ENCODE measurements at places on chromosomes 5 and 9.

DNA sequence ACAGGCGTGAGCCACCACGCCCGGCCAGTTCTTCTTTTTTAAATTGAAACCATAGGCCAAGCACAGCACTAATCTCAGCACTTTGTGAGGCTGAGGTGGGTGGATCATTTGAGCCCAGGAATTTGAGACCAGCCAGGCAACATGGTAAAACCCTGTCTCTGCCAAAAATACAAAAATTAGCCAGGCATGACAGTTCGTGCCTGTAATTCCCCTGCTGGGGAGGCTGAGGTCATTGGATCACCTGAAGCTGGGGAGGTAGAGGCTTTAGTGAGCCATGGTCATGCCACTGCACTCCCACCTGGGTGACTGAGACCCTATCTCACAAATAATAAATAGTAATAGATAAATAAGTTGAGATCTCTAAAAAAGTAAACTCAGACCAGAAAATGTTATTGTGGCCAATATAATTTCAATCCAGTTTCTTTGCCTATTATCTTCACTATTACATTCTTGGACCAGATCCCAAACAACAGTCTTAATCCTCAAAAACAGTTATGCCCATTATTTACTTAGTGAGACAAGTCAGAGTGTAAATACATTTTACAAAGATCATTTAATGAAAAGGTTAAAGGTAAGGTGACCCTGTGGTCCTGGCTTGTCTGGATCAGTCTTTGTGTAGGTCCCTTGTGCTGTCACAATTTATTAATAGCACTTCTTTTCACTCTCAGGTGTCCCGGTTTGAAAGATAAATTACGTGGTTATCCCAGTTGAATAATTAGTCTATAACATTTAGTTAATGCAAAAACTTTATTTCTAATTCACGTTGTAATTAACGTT is 53.6 kb downstream of the RAB24 start:
- DNase-seq, result no peak

DNA sequence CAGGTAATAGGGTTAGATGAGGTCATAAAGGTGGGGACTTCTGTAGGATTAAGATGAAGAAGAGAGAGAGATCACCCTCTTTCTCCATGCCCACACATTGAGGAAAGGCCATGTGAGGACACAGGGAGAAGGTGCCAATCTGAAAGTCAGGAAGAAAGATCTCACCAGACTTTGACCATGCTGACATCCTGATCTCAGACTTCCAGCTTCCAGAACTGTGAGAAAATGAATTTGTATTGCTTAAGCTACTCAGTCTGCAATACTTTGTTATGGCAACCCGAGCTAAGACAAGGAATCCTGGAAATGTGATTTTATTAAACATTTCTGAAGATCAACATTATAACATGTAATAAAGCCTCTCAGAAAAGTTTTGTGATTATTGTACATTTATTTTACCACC is 3.5 kb upstream of the CSNK1G3 start:
- no peak for DNase-seq

- DNase-seq, result no peak
These were observed 45.7 kb upstream of the SLCO4C1 start for GRCh38 chr5:102341681-102342288.

DNA sequence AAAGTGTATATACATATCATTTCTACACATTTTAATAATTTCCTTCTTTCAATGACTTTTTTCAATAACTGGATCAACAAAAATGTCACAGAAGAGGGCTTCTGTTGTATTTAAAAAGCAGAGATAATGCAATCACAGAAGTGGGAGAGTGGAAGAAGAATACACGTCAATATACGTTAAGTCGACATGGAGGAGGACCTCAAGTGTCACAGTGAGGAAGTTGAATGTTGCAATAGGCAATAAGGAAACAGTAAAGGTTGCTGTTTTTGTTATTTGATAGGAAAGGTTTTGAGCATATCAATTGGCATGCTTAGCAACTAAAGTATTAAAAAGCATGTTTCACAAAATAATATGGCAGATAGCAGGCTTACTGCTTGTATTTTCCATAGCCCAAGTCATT is 184.0 kb upstream of the NR4A3 start:
- no peak for DNase-seq

- no peak for DNase-seq
These were observed 19.4 kb downstream of the FPGS start for GRCh38 chr9:127822108-127822507.

DNA sequence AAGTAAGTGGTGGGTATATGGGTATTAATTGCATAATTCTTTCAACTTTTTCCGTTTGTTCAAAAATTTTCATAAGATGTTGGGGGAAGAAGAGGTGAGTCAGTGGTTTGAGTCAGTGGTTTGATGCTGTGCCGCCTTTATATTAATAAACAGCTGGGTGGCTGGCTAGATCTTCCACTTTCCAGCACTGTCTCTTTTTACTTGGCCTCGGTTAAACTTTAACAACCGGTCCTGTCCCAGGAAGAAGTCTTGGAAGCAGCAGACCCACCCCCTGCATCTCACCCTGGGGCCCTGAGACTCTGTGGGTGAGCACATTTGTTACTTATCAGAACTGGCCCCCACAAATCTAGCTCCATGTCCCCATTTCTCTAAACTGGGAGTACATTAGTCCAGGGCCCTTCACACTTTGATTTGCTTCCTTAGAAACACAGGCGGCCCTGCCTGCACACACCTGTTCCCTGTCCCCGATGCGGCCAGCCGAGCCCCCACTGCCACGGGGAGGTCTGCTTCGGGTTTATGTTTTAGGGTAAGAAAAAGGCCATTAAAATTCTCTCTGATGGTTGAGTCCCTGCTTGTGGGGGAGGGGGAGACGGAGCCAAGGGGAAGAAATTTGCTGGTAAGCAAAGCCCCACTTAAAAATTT is 90.7 kb downstream of the PTCH1 start:
- DNase-seq, result peak; percentile 58

GRCh38 chr9:91101611-91102168 is 260.0 kb downstream of the AUH start:
- DNase-seq, result no peak

DNA sequence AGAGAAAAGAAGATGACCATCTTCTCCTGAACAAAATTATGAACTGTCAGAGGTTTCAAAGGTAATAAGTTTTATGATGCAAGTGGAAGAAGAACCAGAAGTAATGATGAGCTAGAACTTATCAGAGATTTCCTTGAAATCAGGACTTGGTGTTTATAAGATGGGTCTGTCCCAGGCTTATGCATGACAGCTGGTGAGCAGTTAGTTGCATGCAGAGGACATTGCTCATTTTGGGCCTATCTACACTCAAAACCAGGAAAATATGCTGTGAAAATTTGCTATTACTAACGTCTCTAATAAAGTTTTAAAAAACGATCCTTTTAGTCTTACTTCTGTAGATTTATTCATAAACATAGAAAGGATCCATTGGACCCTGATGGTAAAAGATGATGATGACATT is 6.6 kb upstream of the STC2 start:
- no peak for DNase-seq

DNA sequence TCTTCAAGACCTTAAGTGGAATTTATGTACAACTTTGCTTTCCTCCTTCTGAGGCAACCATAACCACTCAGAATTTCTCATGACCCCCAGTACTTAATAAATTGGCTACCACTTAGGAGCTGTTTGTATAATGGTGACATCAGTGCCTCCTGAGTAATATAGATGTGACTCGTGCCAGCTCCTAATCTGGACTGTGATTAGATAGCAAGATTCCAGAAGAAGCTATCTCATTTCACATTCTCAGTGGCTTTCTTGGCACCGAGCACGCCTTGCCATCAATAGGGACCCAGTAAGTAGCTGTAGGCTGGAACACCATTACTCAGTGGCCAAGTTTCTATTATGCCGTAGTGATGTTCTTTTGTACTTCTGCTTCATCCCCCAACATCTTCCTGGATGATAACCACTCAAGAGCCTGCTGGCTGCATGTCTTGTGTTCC is 228.8 kb downstream of the CD180 start:
- DNase-seq, result no peak

- DNase-seq, result peak; percentile 66
These were observed 5.8 kb upstream of the ACTBL2 start for GRCh38 chr5:57488215-57488955.

GRCh38 chr5:22480305-22480704 is 372.8 kb downstream of the CDH12 start:
- DNase-seq, result no peak

DNA sequence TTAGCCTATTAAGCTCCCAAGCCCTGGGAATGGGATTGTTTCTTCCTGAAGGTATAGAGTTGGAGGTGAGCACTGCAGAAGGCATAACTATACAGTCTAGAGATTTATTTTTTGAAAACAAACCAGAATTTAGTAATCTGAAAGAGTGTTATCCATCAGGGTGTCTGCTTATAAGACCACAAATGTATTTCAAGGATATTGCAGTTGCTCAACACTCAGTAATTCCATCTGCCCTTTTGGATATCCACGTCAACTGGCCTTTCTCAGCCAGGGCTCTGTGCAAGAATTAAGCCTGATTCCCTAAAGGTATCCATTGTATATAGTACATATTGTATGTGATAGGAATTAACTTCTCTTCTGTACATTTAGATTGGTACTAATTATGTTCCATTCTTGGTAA is 15.0 kb upstream of the IL31RA start:
- DNase-seq, result no peak

- DNase-seq, result no peak
These were observed 499.7 kb downstream of the SLCO4C1 start for GRCh38 chr5:101796427-101796826.

DNA sequence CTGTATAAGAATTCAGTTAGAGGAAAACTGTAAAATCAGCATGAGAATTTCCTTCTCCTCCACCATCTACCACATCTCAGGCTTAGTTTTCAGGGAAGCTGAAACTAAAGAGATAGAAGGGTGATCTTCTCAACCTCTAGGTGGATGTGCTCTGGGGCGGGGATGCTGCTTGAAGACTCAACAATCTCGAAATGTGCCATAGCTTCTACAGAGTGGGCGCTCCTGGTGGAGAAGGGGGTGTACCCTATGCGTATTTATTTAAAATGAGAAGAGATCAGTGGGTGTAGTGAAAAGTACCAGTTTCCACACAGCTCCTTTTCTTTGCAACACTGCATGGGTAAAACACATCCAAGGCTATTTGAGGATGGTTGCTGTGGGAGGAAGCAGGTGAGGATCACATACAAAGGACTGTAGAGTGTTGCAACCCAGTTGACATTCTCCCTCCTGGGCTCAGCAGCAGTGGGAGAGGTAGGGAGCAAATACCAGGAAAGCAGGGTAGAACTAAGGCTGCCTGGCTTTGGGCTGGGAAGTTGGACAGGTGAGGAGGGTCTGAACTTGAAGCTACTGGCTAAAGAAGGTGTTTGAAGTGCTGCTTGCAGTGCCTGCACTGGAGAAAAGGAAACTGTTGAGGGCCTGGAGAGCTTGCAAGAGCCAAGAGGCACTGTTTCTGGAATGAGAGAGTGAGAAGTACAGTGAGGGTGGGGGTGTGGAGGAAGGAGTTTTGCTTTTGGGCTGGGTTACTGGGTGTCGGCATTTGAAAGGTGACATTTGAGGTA is 73.1 kb downstream of the MAST4 start:
- DNase-seq, result no peak

All from kidney (tissue), 22 donors.